Neural crest cell (in vitro differentiated cells): ENCODE measurements at places on chromosomes 2 and 18.

- no peak for DNase-seq
Measured at GRCh38 chr2:201798252-201798913, 8.0 kb upstream of the CDK15 start.

DNA sequence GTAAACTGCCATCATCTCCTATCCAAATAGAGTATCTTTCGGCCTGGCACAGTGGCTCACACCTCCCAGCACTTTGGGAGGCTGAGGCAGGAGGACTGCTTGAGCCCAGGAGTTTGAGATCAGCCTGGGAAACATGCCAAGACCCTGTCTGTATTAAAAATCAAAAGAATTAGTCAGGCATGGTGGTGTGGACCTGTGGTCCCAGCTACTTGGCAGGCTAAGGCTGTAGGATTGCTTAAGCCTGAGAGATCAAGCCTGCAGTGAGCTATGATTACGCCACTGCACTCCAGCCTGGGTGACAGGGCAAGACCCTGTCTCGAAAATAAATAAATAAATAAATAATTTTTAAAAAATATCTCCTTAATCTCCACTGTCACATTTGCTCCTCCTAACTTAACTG, 14.7 kb upstream of the ARPC2 start:
- no peak for DNase-seq

- DNase-seq = no peak
Measured at GRCh38 chr2:215507136-215507535, 71.3 kb upstream of the FN1 start.

GRCh38 chr2:100054426-100054825, 88.0 kb downstream of the AFF3 start:
- DNase-seq = no peak

DNA sequence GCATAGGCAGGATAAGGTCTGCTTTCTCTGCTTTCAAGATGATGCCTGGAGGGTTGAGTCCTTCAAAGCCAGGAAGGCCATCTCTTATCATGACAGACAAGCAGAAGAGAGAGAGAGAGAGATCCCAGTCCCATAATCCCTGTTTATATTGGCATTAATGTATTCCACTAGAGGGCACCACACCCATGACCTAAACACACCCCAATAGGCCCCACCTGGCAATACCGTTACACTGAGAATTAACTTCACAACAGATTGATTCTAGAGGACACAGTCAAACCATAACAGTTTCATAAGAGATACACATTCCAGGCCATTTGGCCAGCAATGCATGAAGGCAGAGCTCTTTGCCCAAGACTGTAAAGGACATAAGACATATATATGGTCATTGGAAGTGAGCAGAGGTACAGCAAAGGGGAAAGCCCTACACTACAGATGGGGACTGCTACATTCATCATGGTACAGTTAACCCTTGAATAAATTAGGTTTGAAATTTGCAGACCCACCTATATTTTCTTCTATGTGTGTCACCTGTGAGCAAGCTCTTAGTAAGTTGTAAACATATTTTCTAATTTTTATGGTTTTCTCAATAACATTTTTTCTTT, 1516.1 kb downstream of the RPIA start:
- DNase-seq = no peak

DNA sequence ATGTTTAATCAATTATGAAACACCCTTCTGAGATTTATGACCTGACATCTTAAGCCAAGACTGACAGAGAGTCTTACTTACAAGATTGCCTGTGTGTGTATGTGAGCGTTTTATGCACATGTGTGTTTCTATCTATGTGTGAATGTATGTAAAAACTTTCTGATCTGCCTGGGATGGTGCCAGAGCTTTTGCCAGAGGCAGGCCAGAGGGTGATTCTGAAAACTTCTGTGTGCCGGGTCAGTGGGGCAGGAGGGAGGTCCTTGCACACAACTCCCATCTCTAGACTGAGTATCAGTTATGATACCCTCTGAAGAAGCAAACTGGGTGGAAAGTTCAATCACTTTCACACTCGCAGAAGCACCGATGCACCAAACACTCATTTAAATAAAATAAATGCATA, 335.0 kb upstream of the NT5C1B start:
- DNase-seq = no peak

GRCh38 chr18:6362559-6363129, 52.1 kb downstream of the L3MBTL4 start:
- DNase-seq = no peak

DNA sequence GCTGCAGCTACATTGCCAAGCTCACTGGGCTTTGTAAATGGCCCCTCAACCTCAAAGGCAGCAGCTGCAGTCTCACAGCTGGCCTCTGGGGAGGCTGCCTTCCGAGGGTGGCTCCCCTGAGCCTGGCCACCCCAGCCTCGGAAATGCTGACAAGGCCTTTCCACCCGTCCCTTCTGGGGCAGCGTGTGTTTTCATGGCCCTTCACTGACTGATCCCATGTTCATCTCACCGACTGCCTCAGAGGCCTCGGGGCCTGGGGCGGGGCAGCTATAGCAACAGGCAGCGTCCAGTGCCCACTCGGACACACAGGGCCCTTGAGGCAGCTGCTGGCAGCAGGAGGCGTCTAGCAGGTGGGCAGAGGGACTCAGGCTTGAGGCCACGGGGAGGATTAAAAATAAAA, 149.7 kb downstream of the GLI2 start:
- no peak for DNase-seq

GRCh38 chr2:26811791-26812694, 26.2 kb downstream of the CENPA start:
- no peak for DNase-seq

- DNase-seq = no peak
Measured at GRCh38 chr2:33062665-33063250, 116.0 kb downstream of the LTBP1 start.

DNA sequence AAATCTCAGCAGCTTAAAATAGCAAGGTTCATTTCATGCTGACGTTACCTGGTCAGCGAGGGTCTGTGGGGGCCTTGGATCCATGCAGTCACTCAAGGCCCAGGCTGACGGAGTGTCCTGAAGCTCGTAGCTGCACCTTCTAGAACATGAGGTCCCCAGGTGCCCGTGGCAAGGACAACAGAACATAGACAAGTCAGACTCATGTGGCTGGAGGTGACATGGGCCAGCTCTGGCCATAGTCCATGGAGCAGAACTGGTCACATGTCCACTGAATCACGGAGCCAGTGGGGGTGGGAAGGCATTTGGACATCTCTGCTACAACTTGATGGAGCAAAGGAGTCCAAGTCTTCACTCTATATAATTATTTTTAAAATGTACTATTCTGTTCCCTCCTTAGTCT, 233.2 kb downstream of the ACKR3 start:
- no peak for DNase-seq

DNA sequence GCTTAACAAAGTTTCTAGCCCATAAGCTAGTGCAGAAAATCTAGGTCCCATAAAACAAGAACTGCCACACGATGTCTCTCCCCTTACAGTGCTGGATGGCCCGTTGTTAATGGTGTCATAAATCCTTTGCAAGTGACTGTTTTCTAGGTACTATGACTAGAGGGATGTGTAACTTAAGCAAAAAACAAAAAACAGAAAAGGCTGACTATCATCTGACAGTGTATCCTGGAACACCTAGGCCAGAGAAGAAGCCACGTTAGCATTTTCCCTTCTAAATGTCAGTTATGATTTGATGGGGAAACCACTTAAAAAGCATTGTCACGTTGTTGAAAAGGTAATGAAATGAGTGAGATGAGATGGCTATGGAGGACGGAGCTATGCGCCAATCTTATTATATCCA, 2.4 kb downstream of the CASP8 start:
- DNase-seq = no peak

DNA sequence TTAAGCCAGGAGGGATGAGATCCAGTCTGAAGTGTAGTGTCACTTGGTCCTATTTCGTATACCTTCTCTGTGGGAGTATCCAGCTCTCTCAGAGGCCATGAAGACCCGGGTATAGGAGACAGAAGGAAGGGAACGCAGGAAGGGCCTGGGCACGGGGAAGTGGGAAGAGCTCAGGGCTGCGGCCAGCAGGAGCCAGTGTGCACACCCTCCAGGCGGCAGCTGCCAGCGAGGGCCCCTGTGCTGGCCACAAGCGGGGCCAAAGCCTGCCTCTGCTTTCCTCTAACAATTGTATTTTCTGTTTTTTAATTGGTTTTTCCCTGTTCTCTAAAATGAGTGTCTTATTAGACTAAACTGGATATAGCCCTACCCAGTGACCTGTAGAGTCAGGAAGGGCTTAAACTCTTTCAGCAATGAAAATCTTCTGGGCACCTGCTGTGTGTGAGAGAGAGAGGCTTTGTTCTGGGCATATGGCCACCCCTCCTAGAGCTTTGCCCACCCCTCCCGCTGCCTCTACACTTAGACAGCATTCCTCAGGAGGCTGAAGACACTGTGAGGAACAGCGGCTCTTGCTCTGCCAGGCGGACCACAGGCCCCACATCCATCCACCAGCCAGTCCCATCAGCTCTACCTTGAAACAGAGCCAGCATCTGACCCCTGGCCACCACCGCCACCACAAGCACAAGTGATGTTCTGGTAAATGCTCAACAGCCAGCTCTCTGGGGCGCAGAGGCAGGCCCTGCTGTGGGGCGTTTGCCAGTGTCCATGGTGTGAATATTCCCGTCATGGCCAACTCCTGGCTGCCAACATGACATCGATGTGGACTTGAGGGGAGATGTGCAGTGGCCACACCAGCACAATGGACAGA, 9.5 kb downstream of the GPR17 start:
- DNase-seq = no peak

- no peak for DNase-seq
Measured at GRCh38 chr2:226407135-226407534, 392.5 kb downstream of the IRS1 start.

GRCh38 chr2:150267651-150268415, 219.6 kb downstream of the RND3 start:
- no peak for DNase-seq
